ENCODE measurements at places on chromosomes 3 and 15.

GRCh38 chr3:31635545-31635944 lies 102.8 kb downstream of the STT3B start:
- no peak for DNase-seq

DNA sequence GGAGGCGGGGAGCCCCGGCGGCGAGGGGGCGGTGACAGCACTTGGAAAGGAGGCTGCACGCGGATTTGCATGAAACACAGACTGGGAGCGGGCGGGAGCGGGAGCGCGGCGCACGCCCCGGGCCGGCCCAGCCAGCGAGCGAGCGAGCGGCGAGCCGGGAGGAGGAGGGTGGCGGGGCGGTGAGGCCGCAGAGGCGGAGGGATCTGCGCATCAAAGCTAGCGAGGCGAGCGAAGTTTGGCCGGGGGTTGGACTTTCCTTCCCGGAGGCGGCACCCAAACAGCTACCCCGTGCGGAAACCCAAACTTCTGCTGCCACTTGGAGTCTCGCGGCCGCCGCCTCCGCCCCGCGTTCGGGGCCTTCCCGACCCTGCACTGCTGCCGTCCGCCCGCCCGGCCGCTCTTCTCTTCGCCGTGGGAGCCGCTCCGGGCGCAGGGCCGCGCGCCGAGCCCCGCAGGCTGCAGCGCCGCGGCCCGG lies at the start of gene SMAD3:
Gene SMAD3, plus strand, starts transcription at position 72 of the 475 bp plus-strand sequence. CDS start 553 bp downstream, outside the sequence.
- DNase-seq, result peak; percentile 85

DNA sequence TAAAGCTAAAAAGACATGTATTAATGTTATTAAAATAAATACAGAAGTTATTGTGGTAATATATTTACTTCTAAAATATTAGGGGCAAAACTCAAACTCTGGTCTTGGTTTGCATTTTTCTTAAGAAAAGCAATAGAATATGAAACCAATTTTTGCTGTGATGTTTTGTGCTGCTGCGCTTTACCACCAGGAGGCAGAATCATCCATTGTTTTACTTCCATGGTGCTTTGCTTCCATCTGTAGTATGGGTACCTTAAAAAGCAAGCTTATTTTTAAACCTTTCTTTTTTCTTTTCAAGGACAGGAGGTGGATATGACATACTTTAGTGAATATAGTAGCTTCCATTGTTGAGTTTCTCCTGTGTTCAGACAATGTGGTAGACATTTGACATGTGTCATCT lies 46.6 kb upstream of the MRPL3 start:
- DNase-seq, result peak; percentile 40

DNA sequence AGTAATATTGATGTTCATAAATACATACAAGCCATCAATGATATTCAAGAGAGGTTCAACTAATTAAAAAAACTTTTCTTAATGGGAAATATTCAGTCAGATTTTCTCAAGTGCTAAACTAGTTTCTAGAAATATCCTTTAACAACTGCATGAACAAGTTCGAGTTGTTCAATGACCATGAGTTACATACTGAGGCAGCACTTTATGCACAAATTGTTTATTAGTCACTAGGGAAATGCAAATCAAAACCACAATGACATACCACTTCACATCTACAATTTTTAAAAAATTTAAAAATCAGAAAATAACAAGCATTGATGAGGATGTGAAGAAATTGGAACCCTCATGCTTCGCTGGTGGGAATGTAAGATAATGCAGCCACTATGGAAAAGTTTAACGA lies 62.4 kb downstream of the RAD18 start:
- no peak for DNase-seq

DNA sequence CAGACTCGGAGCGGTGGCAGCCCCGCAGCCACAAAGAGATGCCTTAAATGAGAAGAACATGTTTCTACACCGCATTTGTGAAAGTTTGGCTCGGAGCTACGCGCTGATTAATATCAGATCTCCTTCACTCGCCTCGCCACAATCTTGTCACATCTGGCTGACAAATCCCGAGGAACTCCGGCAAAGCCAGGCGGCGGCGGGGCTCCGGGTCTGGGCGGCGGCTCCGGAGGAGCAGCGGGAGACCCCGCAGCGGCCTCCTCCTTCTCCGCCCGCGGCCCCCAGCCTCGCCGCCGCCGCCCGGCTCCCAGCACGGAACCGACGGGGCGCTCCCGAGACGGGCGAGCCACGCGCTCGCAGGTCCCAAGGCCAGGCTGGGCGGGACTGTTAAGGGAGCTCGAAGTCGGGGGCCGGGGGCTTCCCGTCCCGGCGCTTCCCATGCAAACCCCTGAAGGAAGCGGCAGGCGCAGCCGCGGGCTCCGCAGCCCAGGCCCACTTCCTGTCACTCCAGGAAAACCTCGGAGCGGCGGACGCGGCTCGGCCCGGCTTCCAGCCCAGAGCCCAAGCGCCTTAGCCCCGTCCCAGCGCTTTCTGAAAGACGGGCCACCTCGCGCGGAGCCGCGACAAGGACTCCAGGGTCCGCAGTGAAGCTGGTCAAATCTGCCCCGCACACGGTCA lies 1.2 kb downstream of the BNC1 start:
- peak; percentile 26 for DNase-seq
